Activated naive CD8-positive, alpha-beta T cell treated with anti-CD3 and anti-CD28 coated beads for 36 hours (primary cell): ENCODE measurements at places on chromosomes 3 and 15. TPM values are rescaled to one million over a fixed set of nuclear protein-coding genes. Genes with fewer than 3 reads are reported as not detected.

DNA sequence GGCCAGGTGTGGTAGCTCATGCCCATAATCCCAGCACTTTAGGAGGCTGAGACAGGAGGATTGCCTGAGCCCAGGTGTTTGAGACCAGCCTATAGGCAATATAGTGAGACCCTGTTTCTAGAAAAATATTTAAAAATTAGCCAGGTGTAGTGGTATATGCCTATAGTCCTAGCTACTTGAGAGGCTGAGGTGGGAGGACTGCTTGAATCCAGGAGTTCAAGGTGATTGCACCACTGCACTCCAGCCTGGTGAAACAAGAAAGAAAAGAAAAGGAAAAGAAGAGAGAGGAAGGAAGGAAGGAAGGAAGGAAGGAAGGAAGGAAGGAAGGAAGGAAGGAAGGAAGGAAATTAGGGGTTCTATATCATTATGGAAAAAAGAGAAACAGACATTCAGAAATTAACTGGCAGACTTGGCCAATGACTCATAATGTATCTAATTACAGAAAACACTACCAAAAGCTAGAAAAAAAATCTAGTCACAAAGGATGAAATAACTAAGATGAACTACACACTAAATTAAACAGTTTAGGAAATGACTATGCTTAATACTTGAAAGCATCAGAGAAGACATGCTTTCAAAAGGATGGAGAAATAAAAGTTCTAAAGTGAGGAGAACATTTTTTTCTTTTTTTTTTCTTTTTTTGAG, 45.4 kb upstream of the TERB2 start:
- no peak for DNase-seq

DNA sequence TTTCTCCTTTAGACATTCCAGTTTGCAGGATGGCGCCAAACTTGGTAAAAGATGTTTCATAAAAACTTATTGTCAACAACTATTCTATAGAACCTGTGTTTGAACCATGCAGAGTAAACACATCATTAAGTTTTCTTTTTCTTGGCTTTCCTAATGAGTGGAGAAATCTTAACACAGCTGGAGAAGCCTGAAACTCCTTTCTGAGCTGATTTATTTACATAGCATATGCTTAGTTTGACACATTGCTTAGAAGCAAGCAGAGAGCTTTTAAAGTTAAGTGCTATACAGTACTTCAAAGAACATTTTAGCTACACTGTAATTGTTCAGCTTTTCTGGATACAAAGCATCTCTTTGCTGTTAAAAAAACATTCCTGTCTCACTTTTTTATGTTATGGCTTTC, 61.0 kb upstream of the PAQR5 start:
- no peak for DNase-seq

DNA sequence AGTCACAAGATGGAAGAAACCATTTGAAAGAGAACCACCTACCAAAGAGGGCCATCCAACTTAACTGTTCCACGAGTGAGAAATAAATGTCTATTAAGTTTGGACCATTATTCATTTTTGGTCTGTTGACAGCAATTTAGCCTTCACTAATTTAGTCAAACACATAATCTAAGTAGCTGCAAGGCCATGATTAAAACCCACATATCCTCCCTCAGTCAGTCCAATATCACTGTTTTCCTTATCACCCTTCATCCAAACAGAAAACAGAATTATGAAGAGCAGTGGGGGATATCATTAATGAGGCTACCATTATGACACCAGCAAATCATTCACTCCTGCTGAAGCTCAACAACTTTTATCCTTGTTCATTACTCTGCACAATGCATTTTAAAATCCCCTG, 52.0 kb downstream of the PIK3CB start:
- DNase-seq: no peak

- DNase-seq: no peak
These were observed 56.8 kb upstream of the SLC6A6 start for GRCh38 chr3:14345496-14346150.

GRCh38 chr3:136818769-136819391, at the start of gene SLC35G2:
SLC35G2 (plus strand) TSS chr3:136819126; CDS start chr3:136854461, 35,335 bp downstream.
- peak; percentile 58 for DNase-seq

DNA sequence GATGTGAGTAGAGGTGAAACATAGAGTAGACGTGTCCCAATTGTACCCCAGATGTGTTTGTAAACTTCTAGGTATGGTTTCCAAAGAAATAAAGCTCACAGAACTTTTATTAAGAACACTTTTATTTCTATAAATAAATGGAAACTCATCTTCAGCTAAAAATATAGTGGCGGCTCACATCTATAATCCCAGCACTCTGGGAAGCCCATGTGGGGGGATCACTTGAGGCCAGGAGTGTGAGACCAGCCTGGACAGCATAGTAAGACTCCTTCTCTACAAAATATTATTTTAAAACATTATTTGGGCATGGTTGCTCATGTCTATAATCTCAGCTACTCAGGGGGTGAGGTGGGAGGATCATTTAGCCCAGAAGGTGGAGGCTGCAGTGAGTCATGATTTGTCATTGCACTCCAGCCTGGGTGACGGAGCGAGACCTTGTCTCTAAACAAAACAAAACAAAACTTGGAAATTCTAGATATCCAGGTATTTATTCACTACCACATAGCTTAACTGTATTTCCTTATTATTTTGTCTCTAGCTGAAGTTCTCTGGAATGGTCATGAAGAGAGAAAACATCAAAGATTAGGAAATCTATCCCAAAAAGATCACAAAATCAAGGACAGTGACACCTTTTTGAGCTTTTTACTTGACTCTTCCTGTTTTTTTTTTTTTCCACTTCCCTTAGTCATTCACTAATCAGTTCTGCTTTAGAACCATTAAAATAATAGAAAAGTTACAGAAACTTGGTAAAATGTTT, 258.1 kb downstream of the TIGIT start:
- DNase-seq: no peak

DNA sequence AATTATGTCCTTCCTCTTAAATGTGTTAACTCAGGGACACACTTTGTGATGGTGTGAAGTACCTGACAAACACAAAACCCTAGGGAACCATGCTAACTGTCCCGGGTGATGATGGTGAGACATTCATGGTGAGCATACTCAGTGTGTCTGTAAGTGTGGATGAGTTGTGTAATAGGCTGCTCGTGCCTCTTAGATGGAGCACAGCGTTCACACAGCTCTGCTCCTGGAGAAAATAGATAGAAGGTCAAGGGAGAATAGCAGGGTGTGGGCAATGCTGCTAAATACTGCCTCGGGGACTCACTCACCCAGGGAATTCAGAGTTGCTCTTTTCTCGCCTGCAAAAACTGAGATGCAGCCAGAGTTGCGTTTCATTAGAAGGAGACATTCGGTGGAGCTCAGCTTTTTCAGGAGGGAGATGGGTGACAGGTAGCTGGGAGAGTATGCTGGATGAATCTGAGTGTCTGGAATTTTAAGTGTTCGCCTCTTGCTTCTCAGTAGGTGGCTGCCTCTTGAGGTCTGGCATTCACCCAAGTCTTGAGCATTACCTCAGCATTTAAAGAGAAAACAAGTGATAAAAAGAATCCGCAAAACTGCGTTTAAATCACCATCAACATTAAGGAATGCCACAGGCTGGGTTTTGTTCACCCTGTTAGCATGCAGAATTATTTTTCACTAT, 813.2 kb downstream of the AGBL1 start:
- DNase-seq: no peak

The THSD4 gene
- total RNA-seq: not detected

DNA sequence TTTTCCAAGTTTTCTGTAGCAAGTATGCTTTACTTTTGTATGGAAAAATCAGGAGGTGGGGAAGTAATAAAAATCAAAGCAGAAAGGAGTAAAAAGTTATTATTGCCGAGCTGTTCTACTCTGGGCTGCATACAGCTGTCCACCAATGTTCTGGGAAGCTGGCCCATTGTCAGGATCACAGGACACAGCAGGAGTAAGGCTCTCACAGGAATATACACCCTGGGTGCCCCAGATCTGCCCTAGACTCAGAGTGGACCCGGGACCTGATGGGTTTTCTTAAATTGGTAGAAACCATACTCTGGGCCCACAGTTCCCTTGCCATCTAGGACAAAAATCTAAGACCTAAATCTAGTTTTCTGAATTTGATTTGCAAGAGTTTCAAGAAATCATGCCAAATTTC, 60.4 kb downstream of the TNIK start:
- DNase-seq: no peak

GRCh38 chr3:158539414-158540014, 31.5 kb upstream of the MLF1 start:
- DNase-seq: peak; percentile 6

- DNase-seq: no peak
These were observed 250.2 kb downstream of the VGLL3 start for GRCh38 chr3:86740751-86741150.
